Kidney (tissue), 22 donors: ENCODE measurements at places on chromosomes 6 and 20.

- DNase-seq: no peak
Measured at GRCh38 chr6:1770435-1770843, 160.7 kb downstream of the FOXC1 start.

GRCh38 chr6:138182939-138183789 is 21.4 kb downstream of the ARFGEF3 start:
- DNase-seq: no peak

DNA sequence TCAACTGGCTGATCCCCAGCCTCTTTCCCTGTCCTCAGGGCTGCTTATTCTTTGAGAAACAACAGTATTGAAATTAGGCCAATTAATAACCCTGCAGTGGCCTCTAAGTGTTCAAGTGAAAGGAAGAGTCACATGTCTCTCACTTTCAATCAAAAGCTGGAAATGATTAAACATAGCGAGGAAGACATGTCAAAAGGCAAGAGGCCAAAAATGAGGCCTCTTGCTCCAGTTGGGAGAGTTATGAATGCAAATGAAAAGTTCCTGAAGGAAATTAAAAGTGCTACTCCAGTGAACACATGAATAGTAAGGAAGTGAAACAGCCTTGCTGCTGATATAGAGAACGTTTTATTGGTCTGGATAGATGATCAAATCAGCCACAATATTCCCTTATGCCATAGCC is 131.5 kb downstream of the MACROD2 start:
- DNase-seq: peak; percentile 12

DNA sequence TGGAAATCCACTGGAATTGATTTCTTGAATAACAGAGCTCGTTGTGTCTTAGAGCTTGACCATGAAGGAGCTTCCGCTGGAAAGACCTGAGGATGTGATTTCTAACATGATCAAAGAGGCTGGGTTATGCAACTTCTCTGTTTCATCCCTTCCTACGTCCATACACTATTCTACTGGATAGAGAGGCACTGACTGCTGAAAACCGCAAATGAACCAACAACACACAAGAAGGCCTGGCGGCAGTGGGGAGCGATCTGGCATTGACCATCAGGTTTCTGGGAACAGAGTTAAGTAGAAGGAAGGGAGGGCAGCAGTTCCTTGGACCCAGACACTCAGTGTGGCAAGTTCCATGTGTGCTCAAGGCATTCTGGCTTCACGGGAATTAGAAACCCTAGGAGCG is 13.3 kb downstream of the LRRN4 start:
- no peak for DNase-seq

GRCh38 chr6:146408583-146408982 is 135.1 kb upstream of the RAB32 start:
- no peak for DNase-seq

DNA sequence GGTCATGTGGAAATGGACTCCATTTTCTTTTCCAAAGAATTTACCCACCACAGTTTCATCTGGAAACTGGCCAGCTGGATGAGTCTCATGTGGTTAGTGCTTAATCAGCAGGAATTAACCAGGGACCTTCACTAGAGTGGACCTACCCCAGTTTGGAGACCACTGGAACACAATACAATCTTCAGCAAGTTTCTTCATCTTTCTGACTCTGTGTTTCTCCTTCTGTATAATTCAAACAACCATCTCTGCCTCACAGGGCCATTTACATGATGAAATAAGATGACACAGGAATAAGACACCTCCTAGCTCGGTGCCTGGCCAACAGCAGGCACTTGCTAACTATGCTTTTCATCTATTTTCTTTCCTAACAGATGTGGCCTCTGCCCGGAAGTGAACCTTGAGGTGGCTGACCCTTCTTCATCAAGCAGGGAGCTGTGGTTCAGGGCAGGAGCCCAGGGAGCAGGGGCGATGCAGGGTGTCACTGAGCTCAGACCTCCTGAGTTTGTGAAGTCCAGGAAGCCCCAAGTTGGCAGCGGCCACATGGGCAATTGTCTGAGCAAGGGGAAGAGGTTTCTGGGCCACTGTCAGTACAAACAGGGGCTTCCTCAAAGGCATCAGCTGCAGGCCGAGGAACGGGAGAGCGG is 98.8 kb downstream of the SOD2 start:
- DNase-seq: no peak

- no peak for DNase-seq
Measured at GRCh38 chr20:2899243-2899642, 26.0 kb downstream of the PTPRA start.

DNA sequence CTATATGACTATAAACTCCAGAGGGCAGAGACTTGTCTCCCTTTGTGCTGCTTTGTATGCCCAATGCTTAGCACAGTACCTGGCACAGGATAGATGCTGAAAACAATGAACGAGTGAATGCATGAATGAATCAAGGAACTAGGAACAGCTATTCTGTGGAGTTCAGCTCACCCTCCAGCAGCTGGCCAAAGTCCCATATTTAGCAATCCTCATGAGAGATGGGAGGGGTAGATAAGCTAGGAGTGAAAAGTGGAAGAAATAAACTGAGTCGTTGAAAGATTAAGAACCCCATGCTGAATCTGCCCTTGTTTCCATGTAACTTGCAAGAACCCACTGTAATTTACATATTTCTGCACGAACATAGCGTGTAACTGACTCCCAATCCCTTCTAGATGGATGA is 106.5 kb downstream of the MAFB start:
- DNase-seq: no peak

- DNase-seq: no peak
Measured at GRCh38 chr6:1594445-1595200, 15.1 kb upstream of the FOXC1 start.

GRCh38 chr6:80331974-80332373 is 225.5 kb downstream of the BCKDHB start:
- DNase-seq: no peak

DNA sequence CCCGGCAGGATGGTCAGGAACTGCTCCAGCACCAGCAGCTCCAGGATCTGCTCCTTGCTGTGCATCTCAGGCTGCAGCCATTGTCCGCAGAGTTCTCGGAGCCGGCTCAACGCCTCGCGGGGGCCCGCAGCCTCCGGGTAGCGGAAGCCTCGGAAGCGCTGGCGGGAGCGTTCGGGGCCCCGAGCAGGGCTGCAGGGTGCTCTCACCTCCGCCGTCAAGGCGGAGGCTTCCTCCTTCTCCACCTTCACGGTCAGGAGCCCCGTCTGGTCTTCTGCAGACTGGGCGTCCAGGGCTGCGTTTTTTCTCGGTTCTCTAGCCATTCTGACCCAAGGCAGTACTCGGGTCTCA is 434 bp downstream of the ZKSCAN4 start:
- peak; percentile 47 for DNase-seq

- DNase-seq: peak; percentile 13
Measured at GRCh38 chr6:71766796-71767195, 119.6 kb upstream of the RIMS1 start.

DNA sequence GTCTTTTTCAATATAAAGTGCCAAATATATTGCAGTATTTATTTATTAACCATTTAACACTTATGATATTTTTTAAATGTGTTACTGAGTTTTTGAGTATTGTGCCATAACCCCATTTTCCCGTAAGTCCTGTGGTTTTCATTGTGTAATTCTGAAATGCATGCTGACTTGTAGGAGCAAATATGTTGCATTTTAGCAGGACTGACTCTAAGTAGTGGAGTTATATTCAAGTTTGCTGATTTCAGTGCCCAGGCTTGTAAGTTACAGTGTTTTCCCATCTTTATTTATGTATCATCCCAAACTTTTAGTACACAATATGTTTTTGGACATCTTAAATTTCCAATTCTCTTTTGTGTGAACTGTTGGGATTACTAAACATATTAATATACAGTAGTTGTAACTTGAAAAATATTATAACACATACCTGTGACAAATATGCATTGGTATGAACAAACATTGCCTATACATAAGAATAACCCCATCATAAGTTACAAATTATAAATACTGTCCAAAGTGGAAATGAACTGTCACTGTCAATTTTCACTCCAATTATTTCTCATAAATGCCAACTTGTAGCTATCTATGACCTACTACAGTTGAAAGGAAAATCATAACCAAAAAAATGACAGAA is 179.3 kb upstream of the RUNX2 start:
- DNase-seq: no peak

GRCh38 chr20:11922561-11922960 is 4.9 kb downstream of the BTBD3 start:
- no peak for DNase-seq

DNA sequence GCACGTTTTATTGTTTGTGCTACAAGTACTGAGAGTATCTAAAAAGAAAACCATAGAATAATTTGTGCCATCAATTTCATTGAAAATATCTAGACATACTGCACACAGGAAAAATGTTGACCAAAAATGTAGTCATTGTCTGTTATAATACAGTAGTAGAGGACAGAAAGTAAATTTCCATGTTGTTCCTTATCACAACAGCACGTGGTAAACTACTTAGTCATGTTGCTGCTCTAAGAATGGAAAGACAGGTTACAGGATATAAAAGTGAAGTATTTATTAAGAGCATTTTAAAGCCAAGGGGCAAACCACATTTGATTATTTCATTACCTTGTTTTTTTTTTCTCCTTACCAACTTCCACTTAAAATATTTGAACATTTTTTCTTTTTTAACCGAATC is 89.0 kb upstream of the CEP85L start:
- DNase-seq: no peak

- DNase-seq: no peak
Measured at GRCh38 chr6:98054453-98054852, 771.4 kb upstream of the MMS22L start.

GRCh38 chr20:44502968-44503367 is 18.9 kb downstream of the SERINC3 start:
- no peak for DNase-seq

- no peak for DNase-seq
Measured at GRCh38 chr6:111576291-111576690, 29.4 kb downstream of the TRAF3IP2 start.

DNA sequence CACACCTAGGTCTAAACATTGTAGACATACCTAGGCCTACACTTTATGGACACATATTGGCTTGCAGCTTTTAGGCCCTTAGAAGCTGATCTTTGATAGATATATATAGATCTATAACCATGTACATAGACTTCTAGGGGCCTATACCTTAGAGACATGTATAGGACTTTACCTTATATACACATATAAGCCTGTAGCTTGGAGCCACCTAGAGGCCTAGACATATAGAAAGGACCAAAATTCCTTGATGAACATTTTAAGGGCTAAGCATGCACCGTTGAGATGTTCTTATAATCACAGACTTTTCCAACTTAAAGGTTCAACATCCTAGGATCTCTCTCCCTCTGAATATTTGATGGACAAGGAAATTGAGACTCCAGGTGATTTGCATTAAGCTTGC is 371.7 kb upstream of the SASH1 start:
- DNase-seq: no peak

DNA sequence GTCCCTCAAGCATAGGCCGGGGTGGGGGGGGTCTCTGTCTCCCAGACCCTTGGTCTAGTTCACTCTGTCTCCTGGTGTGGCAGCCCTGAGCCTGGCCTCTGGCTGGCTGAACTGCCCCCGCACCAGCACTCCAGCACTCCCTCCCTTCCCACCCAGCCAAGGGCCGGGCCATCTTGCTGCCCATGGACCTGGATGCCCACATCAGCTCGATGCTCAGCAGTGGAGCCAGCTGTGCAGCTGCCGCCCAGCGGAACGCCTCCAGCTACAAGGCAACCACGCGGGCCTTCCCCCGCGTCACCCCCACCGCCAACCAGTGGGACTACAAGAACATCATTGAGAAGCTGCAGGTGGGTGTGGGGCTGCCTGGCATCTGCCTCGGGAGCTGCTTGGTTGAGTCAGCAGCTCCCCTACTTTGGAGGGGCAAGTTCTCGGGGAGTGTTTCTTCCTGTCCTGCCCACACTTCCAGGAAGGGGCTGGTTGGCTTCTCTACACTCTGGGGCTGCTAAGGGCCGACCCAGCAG is 28.4 kb downstream of the UQCC2 start:
- no peak for DNase-seq

DNA sequence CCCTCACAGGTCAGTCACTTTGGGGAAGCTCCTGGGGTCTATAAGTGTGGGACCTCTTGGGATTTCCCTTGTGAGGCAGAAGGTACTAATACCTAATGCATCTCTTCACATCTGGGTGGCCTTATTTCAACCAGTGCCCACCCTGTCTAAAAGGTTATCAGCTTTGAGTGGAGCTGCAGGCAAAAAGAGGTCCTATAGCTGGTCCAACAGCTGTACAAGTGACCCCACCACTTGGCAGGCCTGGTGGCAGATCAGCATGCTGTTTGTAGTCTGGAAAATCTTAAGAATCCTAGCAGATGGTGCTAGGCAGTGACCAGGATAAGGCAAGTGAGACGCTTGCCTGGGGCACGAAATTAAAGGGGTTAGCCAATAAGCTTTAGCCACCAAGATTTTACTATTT is 51.6 kb upstream of the GTSF1L start:
- DNase-seq: no peak
